Activated gamma-delta T cell treated with anti-CD3 and anti-CD28 coated beads, Interleukin-2, amount 50 U/mL, for 16 hours (primary cell): ENCODE measurements at places on chromosomes 12 and 14.

- DNase-seq: no peak
Observed at GRCh38 chr12:124940143-124940392, 25.6 kb upstream of the UBC start.

DNA sequence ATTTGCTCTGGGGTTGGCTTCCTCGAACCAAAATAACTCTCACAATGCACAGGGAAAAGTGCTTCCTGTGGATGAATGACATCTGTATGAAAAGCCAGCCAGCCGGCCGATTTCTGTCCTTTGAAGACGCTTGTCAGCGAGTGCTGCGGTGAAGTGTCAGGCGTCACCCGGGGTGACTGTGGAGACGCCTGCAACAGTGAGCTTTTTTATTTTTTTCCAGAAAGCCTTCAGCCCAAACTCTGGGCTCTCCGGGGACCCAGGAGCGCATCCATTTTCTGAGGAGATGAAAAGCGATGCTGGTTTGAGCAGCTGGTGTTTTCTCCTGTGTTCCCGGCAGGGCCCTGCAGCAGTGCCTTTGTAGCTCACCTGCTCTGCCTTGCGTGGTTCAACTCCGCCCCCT, 147.9 kb upstream of the MYL2 start:
- DNase-seq: no peak

GRCh38 chr14:87055007-87055406, 938.0 kb downstream of the GALC start:
- DNase-seq: no peak

DNA sequence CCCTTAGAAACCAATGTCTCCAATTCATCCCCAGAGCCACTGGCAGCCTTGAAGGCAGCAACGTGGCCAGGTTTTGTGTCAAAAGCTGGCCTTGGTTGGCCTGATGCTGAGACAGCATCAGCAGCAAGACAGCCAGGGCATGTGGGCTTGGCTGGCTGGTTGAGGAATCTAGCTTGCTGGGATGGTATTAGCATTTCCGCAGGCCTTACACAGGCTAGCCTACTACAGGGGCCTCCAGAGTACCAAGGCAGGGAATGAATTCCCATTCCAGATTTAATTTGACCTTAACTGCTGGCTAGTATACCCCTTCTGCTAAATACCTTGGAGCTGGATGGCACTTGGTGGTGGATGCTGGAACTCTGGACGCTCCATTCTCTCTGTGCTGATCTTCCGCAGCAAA, 15.8 kb downstream of the NGDN start:
- DNase-seq: no peak

DNA sequence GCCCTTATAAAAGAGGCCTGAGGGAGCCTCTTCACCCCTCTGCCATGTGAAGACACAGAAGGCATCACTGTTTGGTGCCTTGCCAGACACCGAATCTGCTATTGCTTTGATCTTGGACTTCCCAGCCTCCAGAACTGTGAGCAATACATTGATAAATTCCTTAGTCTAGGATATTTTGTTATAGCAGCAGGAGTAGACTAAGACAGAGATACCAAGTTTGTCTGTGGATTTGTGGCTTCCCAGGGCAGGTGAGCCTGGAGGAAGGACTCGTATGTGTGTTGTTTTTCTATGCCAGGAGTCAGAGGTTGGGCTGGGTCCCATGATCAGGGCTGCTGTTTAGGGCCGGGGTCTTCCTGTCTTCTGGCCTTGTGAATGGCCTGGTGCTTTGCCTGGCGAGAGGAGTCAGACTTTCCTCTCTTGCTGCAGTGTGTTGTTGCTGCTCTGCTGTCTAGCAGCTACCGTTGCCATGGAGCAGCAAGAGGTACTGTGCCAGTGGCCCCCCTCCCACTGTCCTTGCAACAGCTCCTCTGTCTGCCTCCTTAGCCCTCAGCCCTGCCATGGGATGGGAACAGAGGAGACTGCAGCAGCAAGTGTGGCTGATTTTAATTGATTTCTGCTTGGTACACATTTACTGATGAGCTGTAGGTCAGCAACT, 111.2 kb downstream of the CHST11 start:
- no peak for DNase-seq

DNA sequence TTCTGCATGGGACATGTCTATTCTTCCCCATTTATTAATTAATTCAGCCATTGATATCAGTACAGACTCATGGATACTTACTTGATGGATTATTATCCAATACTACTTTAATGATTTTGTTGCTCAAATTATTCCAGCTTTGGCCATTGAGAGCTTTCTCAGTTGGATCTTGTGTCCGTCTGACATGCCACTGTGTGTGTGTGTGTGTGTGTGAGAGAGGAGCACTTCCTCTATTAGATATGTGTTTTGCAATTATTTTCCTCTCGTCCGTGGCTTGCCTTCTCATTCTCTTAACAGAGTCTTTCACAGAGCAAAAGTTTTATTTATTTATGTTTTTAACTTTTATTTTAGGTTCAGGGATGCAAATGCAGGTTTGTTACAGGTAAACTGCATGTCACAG, 194.2 kb downstream of the ADGRD1 start:
- DNase-seq: no peak

GRCh38 chr12:113858841-113859386, 107.2 kb downstream of the RBM19 start:
- DNase-seq: no peak

- no peak for DNase-seq
Observed at GRCh38 chr14:34775342-34775741, 60.9 kb upstream of the CFL2 start.

DNA sequence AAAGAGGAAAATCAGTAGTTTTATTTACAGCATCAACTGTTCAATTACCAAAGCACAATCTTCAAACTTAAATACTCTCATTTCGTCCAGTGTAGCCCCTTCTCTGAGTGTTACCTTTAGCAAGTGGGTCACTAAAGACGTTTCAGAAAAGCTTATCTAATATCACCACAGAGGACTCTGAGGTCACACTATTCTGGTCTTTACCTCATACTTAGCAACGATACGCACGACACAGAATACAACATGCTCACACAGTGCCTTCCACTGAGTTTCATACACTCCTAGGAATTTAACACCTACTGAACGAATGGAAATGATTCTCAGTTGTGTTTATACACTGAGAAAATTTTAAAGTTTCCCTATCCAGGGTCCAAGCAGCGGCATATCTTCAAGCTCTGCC, 2.0 kb downstream of the SYT10 start:
- DNase-seq: no peak

DNA sequence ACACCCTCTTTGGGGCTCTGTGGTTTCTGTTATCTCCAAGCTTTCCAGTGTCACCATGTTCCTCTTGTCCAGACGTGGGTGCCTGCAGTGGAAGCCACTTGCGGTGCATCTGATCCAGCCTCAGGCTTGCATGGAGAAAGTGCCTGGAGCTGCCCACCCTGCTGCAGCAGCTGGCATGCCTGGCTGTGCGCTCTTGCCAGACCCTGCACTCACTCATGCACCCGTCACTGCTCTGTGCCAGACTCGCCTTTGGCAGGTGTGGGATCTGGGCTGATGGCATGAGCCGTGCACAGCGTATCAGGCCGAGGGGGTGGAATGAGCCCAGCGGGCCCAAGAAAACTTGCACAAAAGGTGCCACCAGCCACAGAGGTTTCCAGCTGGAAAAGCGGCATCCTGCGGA, 105.1 kb downstream of the MNAT1 start:
- no peak for DNase-seq

DNA sequence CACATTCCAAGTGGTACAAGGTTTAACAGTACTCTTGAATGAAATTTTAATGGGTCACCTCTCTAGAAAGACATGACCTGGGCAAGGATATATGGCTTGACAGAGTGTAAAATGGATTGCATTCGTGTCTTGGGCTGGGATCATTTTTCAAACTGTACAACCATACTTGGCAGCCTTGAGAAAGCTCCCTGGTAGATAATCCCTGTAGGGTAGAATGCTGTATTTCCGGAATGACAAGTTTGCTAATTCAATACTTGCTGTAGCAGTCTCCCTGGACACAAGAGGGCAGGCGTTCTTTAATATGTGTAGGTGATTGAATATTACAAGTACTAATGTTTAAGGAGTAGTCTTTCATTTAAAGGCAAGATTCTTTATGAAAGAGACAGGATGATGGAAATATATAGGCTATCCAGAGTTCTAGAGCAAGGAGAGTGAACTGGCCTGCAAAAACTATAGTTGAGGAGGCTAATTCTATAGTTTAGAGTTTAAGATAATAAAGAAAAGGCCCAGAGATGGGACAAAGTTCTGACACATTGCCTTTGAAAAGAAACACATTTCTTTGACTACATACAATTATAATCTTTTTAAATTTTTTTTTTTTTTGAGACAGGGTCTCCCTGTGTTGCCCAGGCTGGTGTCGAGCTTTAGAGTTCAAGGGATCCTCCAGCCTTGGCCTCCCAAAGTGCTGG, 53.4 kb downstream of the PLBD1 start:
- DNase-seq: no peak

- DNase-seq: no peak
Observed at GRCh38 chr14:53195949-53196348, 42.8 kb upstream of the DDHD1 start.

- DNase-seq: no peak
Observed at GRCh38 chr12:5478081-5478706, 46.3 kb downstream of the NTF3 start.

GRCh38 chr12:68673788-68674187, 13.0 kb upstream of the NUP107 start:
- no peak for DNase-seq

DNA sequence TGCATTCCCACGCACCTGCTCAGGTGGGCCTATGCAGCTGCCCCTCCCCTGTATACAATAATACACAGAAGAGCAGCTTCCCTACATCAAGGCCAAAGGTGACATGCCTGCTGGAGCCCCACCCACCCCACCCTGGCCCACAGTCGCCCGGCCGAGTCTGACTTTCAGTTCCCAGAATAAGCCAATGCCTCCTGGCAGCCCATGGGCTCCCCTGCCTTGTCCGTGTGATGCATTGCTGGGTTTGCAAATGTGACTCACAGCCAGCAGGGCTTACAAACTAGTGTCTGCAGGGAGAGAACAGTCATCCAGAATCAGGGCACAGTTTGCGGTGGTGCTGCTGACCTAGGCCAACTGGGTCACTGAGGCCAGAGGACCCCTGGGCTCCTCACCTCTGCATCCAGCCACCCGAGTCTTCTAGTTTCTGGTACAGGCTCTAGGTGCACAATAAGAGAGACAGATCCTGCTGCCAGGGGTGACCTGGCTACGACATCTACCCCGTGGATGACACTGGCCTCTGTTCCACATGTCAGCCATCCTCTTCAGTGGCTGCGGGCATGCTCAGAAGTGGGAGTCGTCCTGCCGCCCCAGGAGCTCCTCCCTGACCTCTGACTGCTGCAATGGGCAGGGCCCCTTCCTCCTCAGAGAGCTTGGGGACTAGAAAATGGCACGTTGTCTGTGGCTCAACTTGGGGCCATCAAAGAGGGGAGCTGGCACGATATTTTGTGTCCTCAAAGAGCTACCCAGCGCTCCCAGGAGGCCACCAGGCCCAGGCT, 84.5 kb downstream of the CHGA start:
- DNase-seq: no peak

GRCh38 chr14:35858521-35859209, 32.5 kb downstream of the BRMS1L start:
- no peak for DNase-seq

GRCh38 chr14:105853089-105853906, 326.9 kb downstream of the TMEM121 start:
- no peak for DNase-seq

DNA sequence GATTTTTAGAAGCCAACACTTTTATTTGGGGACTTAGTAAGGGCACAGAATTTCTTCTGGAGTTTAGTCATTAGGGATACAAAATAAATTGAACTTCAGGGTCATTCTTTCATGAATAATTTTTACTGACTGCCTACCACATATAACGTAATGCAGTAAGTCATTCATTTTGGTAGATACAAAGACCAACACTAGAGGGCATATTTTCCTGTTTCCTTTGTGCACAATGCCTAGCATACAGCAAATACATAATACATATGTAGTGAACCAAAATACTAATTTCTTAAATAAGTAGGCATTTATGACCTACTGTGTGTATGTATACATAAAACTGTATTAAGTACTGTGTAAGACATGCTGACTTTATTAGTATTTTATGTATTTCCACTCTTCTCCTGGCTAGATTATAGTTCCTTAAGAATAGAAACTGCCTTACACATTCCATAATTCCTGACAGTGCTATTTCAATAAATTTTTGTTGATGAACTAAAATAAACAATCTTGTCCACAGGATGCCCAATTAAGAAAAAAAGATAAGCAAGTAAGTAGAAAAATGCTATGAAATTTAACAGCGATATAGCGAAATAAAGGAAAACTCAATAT, 47.9 kb downstream of the PPP1R12A start:
- no peak for DNase-seq

DNA sequence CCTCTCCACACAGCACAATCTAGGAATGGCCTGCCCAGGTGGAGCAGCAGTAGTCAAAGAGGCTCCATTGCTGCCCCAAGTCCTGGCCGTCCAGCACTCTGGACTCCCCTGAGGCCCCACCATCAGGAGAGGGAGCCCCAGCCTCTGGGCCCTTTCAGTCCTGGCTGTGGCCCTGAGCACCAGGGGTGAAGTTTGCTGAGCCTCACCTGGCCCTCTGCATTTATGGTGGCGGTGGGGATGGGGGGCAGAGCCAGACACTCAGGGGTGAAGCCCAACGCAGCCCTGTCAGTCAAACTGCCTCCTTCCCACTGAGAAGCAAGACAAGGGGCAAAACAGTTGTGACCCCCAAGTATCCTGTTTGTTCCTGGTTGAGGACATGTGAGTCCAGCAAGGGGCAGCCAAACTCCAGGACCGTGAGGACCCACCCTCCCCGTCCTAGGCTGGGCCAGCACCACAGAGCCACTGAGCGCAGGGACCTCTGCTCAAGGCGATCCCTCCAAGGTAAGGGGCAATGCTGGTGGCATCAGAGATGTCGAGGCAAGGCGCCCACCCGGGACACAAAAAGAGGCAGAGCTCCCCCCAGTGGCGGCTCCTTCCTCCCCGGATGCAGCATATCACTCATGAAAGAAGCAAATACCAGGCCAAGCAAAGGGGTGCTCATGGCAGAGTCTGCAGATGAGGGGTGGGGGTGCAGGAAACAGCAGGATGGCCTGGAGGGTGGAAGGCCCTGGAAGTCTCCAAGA, 4.8 kb upstream of the AMN start:
- peak; percentile 39 for DNase-seq

- DNase-seq: no peak
Observed at GRCh38 chr12:81500788-81501187, 258.4 kb downstream of the PPFIA2 start.

DNA sequence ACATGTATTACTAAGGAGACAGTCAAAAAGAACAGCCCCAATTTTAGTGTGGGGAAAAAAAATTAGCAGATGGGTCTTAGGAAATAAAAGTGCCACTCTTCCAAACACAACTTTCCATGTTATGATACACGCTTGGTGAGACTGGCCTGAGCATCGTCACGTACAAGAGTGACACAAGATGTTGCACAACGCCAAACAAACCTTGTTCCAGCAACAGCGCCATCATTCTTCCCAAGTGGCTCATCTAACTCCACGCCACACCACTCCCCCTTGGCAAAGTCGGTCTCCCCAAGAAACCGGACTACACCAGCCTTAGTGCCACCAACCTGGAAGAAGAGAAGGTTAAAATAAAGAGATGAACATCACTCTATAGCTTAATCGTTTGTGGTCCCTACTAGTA, 58.7 kb downstream of the CLIP1 start:
- no peak for DNase-seq

GRCh38 chr12:123847876-123848275, 85.8 kb downstream of the DNAH10 start:
- DNase-seq: no peak
